ENCODE measurements at places on chromosomes 2 and 18. TPM values are rescaled to one million over a fixed set of nuclear protein-coding genes. Genes with fewer than 3 reads are reported as not detected.

GRCh38 chr18:55587418-55588110 is 428 bp downstream of the TCF4 start:
- H3K4me3 ChIP-seq, result peak overlapping the region; percentile 89
- H3K36me3 ChIP-seq, result no peaks in the 10 kb centered on the region
- DNase-seq, result peak; percentile 13
- peak overlapping the region; percentile 75 for H3K27ac ChIP-seq
- peaks cover 50% of the 10 kb centered on the region for H3K4me1 ChIP-seq

DNA sequence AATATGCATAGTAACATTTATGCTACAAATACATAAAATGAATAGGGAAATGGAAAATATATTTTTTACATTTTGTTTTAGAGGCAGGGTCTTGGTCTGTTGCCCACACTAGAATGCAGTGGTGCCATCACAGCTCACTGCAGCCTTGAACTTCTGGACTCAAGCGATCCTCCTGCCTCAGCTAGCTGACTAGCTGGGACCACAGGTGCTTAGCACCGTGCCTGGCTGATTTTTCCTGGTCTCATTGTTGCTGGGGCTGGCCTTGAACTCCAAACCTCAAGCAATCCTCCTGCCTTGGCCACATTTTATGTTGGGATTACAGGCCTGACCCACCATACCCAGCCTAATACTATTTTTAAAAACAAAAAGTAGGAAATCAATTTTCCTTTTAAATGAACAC is 33.2 kb downstream of the XPO1 start:
- H3K4me1 ChIP-seq, result no peaks in the 10 kb centered on the region
- no peak for DNase-seq
- no peak overlapping the region for H3K27ac ChIP-seq
- H3K36me3 ChIP-seq, result peaks cover 6% of the 10 kb centered on the region

Gene MRO
- total RNA-seq, result 0.23 TPM

Gene RAB31
- 23.6 TPM for total RNA-seq

DNA sequence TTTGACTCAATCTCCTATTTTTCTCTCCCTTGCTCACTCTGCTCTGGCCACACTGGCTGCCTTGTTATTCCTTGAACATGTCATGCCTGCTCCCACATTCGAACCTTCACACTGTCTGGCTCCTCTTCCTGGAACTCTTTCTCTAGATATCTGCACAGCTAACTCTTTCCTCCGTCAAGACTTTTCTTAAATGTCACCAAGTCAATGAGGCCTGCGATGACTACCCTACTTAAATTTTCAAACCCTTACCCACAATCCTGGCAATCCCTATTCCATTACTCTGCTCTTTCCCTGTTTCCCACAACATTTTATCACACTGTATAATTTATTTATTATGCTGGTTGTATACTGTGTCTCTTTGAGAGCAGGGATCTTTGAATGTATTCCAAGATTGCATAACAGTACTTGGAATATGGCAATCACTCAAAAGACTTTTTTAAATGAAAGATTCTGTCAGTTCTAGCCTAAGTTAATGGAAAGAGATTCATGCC is 206.2 kb downstream of the SRBD1 start:
- no peak for DNase-seq
- H3K27ac ChIP-seq, result no peak overlapping the region
- no peak overlapping the region for H3K4me3 ChIP-seq

- no peaks in the 10 kb centered on the region for H3K27me3 ChIP-seq
- no peak overlapping the region for H3K27ac ChIP-seq
- H3K4me1 ChIP-seq, result no peaks in the 10 kb centered on the region
- H3K36me3 ChIP-seq, result no peaks in the 10 kb centered on the region
- DNase-seq, result no peak
Measured at GRCh38 chr2:143382573-143382972, 253.4 kb downstream of the ARHGAP15 start.

- no peaks in the 10 kb centered on the region for H3K36me3 ChIP-seq
- no peak for DNase-seq
- no peaks in the 10 kb centered on the region for H3K4me1 ChIP-seq
- no peak overlapping the region for H3K4me3 ChIP-seq
Measured at GRCh38 chr18:12032786-12033642, 51.7 kb downstream of the IMPA2 start.

DNA sequence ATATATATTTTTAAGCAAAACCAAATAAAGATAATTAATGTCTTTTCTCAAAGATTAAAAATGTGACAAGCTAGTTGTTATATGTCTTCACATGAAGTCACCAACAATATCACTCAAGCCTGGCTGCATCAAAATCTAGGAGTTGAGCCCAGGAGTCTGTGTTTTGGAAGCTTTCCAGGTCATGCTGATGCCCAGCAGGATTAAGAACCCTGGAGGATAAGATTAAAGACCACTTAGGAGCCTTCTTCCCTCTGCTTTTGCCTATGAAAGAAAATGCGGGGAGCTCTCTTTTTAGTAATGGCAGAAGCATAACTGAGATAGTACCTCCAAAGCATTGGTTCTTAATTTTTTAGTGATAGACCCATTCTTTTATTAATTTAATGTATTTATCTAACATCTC is 157.4 kb downstream of the ASXL3 start:
- H3K27me3 ChIP-seq, result no peaks in the 10 kb centered on the region
- peaks cover 24% of the 10 kb centered on the region for H3K36me3 ChIP-seq
- peaks cover 7% of the 10 kb centered on the region for H3K4me1 ChIP-seq
- DNase-seq, result no peak

- no peaks in the 10 kb centered on the region for H3K36me3 ChIP-seq
- H3K4me3 ChIP-seq, result no peak overlapping the region
- no peaks in the 10 kb centered on the region for H3K27me3 ChIP-seq
- DNase-seq, result no peak
- H3K4me1 ChIP-seq, result peaks cover 10% of the 10 kb centered on the region
Measured at GRCh38 chr18:25743646-25744151, 346.7 kb downstream of the SS18 start.

- no peak for DNase-seq
- no peaks in the 10 kb centered on the region for H3K27me3 ChIP-seq
- peak overlapping the region; percentile 91 for H3K27ac ChIP-seq
- H3K4me3 ChIP-seq, result no peak overlapping the region
- H3K4me1 ChIP-seq, result peaks cover 19% of the 10 kb centered on the region
- H3K36me3 ChIP-seq, result peaks cover 3% of the 10 kb centered on the region
Measured at GRCh38 chr18:77023102-77023782, 109.3 kb downstream of the MBP start.

DNA sequence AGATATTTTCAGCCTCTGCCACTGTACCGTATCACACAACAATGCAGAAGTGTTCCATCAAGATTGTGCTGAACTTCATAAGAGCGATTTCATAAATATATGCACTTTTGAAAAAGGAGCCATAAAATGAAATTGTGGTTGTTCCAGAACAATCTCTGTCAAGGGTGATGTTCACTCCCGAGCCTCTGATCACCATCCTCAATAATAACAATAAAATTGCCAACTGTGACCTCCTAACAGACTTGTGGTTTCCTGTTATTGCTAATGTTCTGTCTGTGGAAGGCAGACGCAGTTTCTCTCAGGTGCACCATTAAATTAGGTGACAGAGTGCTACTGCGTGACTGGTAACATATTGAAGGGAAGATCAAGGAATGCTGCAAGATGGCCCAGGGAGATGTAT is 383.7 kb downstream of the SOCS6 start:
- no peaks in the 10 kb centered on the region for H3K27me3 ChIP-seq
- no peaks in the 10 kb centered on the region for H3K36me3 ChIP-seq
- DNase-seq, result no peak
- no peak overlapping the region for H3K4me3 ChIP-seq

- no peaks in the 10 kb centered on the region for H3K27me3 ChIP-seq
- H3K27ac ChIP-seq, result no peak overlapping the region
- no peaks in the 10 kb centered on the region for H3K36me3 ChIP-seq
- no peaks in the 10 kb centered on the region for H3K4me1 ChIP-seq
Measured at GRCh38 chr18:40243607-40244006, 1711.4 kb upstream of the PIK3C3 start.

Gene DSC2
- 10.2 TPM for total RNA-seq

Gene IL36B
- total RNA-seq, result not detected

Gene SCYGR7
- not detected for total RNA-seq

Gene VWC2L
- 0.23 TPM for total RNA-seq

DNA sequence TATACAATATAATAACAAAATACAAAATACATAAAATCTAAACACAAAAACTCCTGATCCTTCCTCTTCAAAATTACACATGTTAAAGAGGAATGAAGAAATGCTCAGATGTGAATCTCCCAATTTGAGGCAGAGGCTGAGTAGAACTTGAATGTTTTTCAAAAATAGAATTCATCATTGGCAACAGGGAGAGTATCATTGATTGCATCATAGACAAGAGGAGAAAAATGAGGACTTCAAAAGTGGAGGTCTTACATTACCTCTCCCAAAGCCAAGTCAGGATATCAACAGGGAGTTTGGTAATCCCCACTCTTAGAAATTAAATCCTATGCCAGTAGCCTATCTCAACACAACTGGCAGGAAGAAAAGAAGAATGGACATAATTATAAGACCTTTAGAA is 2023.9 kb upstream of the CELF4 start:
- H3K27ac ChIP-seq, result no peak overlapping the region
- no peaks in the 10 kb centered on the region for H3K27me3 ChIP-seq
- H3K36me3 ChIP-seq, result no peaks in the 10 kb centered on the region
- H3K4me1 ChIP-seq, result peaks cover 4% of the 10 kb centered on the region
- H3K4me3 ChIP-seq, result no peak overlapping the region

Gene DPYSL5
- total RNA-seq, result 201 TPM

DNA sequence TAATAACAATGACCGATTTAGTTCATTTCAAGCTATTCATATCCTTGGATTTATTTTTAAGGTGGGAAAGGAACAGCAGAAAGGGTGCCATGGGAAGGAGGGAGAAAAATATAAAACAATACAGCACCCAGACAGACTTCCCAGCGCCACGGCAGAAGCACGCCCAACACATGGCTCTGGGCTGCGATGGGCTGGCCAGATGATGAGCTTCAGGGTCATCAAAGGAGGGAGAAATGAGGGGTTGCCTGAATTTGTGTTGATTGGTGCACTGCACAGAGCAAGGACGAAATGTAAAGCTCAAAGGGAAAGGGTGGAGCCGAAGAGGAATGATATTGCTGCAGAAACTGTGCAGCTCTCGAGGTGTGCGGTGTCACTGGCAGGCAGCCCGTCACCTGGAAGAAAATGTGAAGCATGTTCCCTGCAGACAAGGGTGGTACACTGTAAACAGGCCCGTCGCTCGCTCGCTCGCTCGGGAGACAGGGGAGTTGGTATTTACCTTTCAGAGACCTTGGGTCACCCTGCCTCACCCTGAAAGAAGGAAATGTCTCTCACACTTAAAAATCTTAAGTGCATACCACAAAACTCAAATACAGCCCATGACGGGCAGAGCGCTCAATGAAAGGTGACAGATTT is 195.5 kb upstream of the CTAGE1 start:
- H3K4me1 ChIP-seq, result no peaks in the 10 kb centered on the region
- H3K4me3 ChIP-seq, result no peak overlapping the region
- H3K27ac ChIP-seq, result no peak overlapping the region
- H3K27me3 ChIP-seq, result no peaks in the 10 kb centered on the region
- no peak for DNase-seq
- no peaks in the 10 kb centered on the region for H3K36me3 ChIP-seq

DNA sequence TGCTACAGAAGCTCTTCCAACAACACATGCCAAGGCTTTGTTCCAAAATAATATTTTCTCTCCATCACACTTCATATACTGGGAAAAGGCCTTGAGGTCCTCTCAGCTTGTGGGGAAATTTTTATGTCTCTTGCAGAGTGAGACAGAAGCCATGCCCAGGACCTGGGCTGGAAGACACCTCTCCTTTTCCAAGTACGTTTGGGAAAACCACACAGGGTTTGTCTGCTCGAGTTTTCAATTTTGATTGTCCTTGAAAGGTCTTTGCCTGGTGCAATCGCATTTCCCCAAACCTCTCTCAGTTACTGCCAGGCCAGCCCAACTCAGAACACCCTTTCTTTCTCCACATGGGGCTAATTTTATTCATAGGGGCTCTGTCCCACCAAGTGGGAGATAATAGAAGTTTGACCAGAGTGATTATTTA is 272.2 kb downstream of the OSR1 start:
- no peak overlapping the region for H3K4me3 ChIP-seq
- no peaks in the 10 kb centered on the region for H3K36me3 ChIP-seq
- peaks cover under 1% of the 10 kb centered on the region for H3K4me1 ChIP-seq
- no peak for DNase-seq
- H3K27ac ChIP-seq, result no peak overlapping the region

GRCh38 chr18:54671291-54671881 is 80.3 kb downstream of the DYNAP start:
- no peak for DNase-seq
- H3K4me1 ChIP-seq, result peaks cover 19% of the 10 kb centered on the region
- peaks cover 5% of the 10 kb centered on the region for H3K36me3 ChIP-seq
- H3K27ac ChIP-seq, result no peak overlapping the region

Gene MMADHC
- total RNA-seq, result 86.5 TPM
